ENCODE measurements at places on chromosomes 13 and 19.

DNA sequence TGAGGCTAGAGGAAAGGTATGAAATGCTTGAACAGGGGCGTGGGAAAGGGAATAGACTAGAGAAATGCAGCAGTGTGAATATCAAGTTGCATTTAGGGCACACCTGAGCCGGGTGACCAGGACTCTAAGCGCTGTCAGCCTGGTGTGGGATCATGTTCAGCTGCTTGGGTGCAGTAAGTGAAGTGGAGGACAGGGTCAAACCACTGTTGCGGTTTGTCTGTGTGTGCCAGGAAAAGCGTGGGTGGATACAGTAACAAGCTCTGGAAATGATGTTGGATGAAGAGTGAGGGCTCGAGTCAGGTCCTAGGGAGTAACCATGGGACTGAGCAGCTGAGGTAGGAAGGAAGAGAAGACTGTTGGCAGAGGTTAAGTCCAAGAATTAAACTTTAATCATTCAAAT is 15.8 kb downstream of the DGKH start:
- DNase-seq, result no peak

DNA sequence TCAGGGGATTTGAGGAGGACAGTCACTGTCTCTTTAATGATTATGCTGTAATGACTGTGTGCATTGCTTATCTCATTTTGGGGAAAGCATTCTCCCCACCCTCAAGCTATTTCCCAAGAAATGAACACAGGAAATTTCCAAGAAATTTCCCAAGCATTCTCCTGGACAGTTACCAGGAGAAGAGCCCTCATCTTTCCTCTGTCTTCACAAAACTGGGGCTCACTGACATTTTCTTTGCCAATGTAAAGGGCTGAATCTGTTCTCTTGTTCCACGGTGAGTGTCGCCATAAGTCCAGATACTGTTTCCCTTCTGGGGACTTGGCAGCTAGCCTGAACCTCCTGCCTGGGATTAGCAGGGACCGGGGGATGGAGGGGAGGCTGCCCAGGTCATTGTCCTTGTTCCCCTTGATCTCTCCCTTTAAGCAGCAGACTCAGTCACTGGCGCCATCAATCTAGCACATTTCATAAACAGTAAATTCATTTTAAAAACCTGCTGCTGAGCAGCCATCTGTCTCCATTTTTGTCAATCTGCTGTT is 172.8 kb downstream of the DNAJC15 start:
- DNase-seq, result no peak

GRCh38 chr13:76708138-76708688 is 178.0 kb downstream of the KCTD12 start:
- DNase-seq, result no peak

GRCh38 chr19:3768748-3769099 is 3.3 kb downstream of the RAX2 start:
- no peak for DNase-seq

DNA sequence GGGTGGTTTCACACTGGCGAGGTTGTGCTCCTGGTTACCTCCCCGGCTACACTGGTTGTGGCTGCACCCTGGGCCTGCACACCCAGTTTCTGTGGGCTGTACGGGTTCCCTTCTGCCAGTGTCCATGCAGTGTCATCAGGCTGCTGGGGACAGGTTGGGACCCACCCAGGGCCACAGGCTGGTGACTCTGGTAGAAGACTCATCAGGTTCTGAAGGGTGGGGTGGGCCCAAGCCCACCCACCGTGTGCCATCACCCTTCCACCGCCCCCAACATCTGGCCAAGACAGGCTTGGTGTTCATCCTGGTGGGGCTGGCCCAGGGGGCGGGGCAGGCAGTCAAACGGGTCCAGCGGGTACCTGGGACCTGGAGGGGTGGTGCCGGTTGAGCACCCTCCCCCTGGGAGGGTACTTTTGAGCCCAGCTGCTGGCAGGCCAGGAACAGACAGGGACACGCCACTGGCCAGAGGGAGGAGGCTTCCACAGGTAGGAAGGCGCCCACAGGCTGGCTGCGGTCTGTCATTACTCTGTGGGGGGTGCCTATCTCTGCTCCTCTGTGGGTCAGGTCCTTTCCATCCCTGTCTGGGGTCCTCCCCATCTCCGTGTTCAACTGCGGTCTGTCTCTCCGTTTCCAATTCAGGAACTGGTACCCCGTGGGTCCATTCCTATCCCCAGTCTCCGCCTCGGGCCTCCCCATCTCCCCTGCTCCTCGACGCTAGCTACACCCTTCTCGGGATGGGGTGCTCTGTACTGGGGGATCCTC is at the start of gene RNF225:
RNF225 (plus strand) TSS at position 437 of the 759 bp plus-strand sequence. CDS start 434 bp downstream, outside the sequence.
- no peak for DNase-seq

GRCh38 chr19:50768277-50768676 is 2.0 kb upstream of the GPR32 start:
- no peak for DNase-seq

- no peak for DNase-seq
Measured at GRCh38 chr19:4977299-4978174, 8.6 kb downstream of the KDM4B start.

DNA sequence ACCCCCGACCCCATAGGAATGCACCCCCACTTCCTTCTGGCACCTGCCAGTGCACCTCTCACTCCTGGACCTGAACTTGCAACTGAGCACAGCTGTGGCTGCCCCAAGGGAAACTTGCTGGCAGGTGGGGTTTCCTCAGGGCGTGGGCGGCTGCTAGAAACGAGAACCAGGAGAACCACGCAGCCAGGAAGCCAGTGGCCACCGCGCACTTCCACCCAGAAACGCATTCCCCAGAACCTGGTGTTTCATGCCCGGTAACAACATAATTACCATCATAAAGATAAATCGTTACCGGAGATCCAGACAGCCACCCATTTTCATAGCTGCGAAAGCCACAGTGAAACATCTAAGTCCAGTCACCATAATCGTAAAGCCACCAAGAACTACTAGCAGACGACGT is 75.2 kb upstream of the C13orf46 start:
- peak; percentile 47 for DNase-seq

- no peak for DNase-seq
Measured at GRCh38 chr19:15210323-15210781, 9.6 kb upstream of the NOTCH3 start.

DNA sequence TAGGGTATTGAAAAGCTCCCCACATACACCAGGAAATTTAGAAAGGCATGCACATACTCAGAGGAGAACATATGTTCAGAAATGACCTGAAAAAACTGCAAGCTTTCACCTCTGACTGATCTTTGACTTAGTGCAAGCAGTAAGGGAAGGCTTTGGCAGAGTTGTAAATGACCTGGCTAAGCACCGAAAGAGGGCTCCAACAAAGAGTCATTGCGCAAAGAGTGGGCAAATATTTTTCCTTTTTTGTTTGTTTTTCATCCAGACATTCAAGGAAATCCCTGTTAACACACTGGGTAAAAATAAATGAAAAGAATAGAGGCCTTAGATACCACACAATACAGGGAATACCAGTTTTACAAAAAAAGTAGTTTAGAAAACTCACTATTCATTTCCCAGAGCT is 5.2 kb upstream of the ZNF233 start:
- no peak for DNase-seq

DNA sequence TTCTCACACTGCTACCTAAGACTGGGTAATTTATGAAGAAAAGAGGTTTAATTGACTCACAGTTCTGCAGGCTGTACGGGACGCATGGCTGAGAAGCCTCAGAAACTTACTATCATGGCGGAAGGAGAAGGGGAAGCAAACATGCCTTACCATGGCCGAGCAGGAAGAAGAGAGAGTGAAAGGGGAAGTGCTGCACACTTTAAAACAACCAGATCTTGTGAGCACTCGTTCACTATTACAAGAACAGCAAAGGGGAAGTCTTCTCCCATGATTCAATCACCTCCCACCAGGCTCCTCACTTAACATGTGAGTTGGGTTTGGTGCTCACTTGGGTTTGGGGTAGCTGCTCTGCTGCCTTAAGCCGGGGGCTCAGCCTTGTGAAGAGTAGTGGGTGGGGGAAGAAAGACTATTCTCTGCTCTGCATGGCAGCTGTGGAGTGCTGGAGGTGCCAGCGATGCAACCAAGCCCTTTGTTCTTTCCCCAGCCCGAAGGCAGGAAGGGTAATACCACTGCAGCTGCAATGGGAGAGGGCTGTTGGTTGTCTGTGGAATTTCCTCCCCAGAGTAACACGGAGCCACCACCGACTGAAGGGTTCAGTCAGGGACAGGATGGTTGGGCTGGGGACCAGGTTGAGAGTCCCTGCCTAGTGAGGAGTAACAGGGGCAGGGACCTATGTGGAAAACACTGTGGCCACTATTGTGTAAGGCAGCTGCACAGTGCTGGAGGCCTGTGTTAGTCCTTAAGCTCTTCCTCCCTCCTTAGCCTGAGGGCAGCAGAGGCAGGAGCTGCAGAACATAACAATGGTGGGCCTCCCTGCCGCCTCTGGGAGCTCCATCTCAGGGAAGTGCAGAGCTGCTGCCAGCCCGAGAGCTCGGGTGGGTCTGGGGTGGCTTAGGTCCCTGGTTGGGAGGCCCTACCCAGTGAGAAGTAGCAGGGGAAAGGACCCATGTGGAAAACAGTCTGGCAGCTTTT is 1262.5 kb downstream of the EFNB2 start:
- DNase-seq, result no peak

- DNase-seq, result no peak
Measured at GRCh38 chr19:13286195-13286985, 136.2 kb downstream of the IER2 start.

- no peak for DNase-seq
Measured at GRCh38 chr13:90448466-90449037, 898.9 kb upstream of the MIR17HG start.

GRCh38 chr13:46908501-46908900 is 11.6 kb upstream of the HTR2A start:
- DNase-seq, result no peak

GRCh38 chr13:110638814-110639806 is 23.8 kb downstream of the NAXD start:
- no peak for DNase-seq

DNA sequence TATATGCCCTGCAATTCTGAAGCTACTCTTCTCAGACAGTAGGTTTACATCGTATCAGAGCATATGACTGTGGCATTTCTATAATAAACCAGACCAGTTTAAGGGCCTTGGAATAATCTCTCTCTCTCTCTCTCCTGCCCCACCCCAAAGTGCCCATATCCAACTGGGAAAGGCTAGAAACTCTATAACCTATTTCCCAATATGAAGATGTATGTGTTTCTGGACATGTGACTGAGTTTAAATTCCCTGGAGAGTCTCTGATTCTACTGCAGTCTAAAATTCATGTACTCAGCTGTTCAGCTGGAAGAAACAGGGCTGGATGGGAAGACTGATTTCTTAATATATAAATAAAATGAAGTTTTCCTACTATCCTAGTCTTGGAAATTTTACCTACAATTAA is 91.9 kb upstream of the MBNL2 start:
- DNase-seq, result no peak

DNA sequence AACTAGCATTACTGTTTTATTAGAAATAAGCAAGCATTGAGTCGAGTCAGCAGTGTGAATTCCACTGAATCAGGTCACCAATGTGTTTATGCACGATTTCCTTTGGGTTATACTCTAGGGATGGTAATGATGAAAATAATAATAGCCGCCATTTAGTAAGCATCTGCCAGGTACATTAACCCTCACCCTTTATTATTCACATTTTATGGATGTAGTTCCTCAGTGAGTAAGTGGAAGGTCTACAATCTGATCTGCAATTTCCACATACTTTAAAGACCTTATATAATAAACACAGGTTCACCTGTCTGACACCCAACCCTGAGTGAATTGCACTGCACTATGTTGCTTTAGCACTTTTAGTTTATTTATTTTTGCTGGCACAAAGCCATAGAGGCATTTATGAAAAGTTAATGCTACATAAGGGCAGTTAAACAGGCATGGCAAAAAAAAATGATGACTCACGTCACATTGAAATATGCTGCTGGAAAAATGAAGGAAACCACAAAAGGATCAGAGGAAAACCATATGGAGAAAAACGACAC is 122.4 kb downstream of the TRPC4 start:
- DNase-seq, result no peak

DNA sequence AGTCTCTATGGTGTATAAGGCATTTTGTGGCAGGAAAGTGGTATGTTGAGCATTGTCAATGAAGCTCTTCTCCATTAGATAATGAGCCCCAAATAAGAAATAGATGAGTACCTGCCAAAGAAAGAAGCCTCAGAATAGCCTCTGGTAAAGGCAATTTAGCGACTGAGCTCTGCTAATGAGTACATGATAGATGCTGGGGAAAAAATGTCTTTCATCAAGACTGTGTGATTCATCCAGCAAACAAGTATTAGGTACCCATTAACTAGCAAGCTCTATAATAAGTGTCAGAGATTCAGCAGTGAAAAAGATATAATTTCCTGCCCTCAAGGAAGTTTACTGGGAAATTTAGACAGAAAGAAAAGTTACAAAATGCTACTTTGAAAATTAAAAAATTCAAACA is 294.6 kb downstream of the ITGBL1 start:
- DNase-seq, result no peak

- no peak for DNase-seq
Measured at GRCh38 chr13:40966298-40966697, 52.8 kb downstream of the ELF1 start.

DNA sequence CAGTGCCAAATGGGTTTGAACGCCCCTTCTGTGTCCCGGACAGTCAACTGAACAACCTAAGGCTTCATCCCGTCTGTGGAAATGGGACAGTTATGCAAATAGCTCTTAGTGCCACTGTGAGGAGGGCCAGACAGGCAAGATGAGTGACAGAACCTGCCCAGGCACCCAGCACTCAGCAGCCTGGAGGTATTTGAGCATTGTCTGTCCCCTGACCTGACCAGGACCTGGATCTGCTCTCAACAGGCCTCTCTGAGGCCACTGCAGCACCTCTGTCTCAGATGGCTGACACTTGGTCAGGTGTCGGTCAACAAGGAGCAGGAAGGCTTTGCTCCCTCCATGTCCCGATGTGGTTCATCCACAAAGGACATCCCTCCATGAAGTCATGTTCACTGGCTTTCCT is 67.9 kb downstream of the CCDC70 start:
- no peak for DNase-seq

DNA sequence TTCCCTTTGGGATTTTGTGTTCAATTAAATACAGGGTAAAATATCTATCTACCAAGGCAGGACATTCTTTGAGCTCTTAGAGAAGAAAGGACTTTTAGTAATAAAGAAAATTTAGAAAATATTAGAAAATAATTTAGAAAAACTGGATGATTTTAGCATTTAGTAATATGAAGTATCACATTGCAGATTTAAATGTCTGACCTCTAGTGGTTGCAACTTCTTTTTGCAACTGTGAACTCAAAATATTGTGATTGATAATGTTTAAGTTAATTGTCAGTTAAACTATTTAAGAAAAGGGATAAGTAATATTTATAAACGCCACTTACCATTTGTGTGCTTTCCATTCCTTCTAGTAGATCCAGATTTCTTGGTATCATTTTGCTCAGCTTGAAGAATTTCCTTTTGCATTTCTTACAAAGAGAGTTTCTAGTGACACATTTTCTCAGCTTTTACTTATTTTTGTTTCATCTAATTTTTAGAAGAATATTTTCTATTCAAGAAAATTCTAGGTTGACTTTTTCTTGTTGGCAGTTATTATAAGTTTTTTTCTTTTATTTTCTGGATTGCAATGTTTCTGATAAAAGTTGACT is 10.3 kb upstream of the POSTN start:
- no peak for DNase-seq
